Dermis lymphatic vessel endothelial cell (primary cell): ENCODE measurements at places on chromosomes 7 and 10. TPM values are rescaled to one million over a fixed set of nuclear protein-coding genes. Genes with fewer than 3 reads are reported as not detected.

The NKX2-3 gene
- total RNA-seq: not detected in 2 replicates

The ADARB2 gene
- total RNA-seq: 0.43 TPM in 1 of 2 replicates, not detected in the other

The CHRM2 gene
- not detected in 2 replicates for total RNA-seq

The SLC26A5 gene
- total RNA-seq: 1.5 and 2.3 TPM in 2 replicates

The VENTX gene
- not detected in 2 replicates for total RNA-seq

The ARHGAP12 gene
- 27.8 and 29.8 TPM in 2 replicates for total RNA-seq

The JCAD gene
- total RNA-seq: 55.3 and 59.0 TPM in 2 replicates

The TAS2R41 gene
- total RNA-seq: not detected in 2 replicates

The HOXA3 gene
- total RNA-seq: 2.8 and 5.4 TPM in 2 replicates

The EBLN1 gene
- not detected in 2 replicates for total RNA-seq

The AFAP1L2 gene
- total RNA-seq: 0.17 and 0.54 TPM in 2 replicates

The RET gene
- total RNA-seq: 0.17 and 0.22 TPM in 2 replicates

The LIPF gene
- not detected in 2 replicates for total RNA-seq

The ZNF804B gene
- total RNA-seq: not detected in 2 replicates

The ADAM22 gene
- 0.43 and 2.0 TPM in 2 replicates for total RNA-seq
